ENCODE measurements at places on chromosomes 2 and 18.

DNA sequence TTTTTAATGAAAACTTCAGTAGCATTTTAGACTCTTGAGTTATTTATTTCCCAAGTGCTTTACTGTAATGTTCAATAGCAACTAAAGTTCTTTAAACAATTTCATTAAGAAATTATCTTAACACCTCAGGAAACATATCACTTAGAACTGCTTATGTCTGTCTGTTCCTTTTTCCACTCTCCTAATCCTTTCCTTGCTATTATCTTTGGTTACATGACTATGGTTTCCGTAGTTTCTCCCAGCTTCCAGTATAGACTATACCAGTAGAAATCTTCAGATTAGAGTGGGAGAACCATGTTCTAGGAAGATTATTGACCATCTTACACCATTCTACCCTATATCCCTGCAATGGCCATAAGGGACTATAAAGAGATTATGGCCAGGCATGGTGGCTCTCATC, 280.0 kb downstream of the EXOC6B start:
- DNase-seq = no peak

DNA sequence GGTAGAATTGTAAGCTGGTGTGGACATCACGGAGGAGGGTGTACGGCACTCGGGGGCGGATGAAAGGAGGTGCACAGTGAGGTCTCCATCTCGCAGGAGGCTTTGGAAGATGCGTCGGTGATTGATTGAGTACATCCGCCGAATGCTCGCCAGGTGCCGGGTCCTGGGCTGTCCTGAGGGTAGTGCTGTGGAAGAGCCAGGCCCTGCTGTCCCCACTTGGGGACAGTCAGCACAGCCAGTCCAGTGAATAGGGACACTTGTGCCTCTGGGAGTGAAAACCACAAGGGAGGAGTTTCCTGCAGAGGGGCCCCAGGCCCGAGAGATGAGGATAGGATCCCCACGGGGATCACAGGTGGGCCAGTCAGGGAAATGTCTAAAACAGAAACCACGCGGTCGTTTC, 28.1 kb downstream of the MLPH start:
- no peak for DNase-seq

DNA sequence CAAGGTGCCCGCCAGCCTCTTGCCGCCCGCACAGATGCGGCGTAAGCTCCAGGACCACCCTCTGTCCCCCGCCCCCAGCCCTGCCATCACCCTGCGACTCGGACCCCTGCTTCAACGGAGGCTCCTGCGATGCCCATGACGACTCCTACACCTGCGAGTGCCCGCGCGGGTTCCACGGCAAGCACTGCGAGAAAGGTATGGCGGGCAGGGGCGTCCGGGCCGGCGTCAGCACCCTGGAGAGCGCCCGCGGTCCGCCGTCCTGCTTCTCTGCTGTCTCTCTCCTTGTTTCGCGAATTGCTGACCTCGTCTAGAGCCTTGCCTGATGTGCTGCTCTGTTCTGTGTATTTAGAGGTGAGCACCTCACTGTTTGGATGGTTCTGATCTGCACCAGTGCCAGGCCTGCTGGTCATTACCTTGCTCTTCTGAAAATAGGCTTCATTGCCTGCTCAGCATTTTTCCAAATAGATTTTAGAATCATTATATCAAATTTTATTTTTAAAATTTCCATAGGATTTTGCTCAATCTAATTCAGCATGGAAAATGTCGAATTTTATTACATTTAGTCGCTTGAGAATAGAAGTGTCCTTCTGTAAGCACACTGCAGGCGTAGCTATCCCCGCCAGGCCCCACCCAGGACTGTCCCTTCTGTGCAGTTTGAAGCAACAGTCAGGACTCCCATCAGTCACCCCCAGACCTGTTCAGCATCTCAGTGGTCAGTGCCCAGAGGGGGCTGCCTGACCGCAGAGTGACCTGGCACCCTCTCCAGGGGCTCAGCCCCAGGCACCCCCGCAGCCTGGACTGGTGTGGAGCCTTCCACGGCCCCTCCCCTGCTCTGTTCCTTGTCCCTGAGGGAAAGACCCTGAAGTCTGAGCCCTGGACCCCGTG, 51.6 kb downstream of the SNED1 start:
- no peak for DNase-seq

DNA sequence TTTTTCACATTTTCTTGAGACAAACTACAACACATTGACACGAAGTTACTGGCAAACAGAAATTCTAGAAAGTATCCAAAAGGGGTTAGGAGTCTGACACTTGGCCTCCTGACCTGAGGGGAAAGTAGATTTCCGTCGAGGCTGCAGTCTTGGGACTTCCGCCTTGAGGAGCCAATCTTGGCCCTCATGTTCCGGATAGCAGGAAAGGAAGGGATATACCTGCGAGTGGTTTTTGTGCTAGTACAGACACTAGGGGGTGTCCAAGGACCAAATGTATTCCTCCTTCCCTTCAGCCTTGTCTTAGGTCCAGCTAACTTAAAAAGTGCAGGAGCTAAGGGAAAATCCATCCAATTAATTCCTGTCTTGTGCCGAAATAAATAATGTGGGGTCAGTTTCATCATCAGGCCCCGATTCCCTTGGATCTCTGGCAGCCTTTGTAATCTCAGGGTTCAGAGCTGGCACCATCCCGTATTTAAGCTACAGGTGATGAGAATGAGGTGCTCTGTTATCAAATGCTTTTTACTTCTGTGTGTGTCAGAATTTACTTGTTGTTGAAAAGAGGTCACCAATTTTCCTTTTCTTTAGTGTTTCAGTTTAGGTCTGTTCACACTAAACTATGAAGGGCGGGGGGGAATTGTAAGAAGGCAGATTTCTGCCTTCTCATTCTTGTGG, 330.2 kb upstream of the FANCL start:
- DNase-seq = no peak

GRCh38 chr2:119659601-119660342, 19.2 kb upstream of the TMEM177 start:
- peak; percentile 54 for DNase-seq

DNA sequence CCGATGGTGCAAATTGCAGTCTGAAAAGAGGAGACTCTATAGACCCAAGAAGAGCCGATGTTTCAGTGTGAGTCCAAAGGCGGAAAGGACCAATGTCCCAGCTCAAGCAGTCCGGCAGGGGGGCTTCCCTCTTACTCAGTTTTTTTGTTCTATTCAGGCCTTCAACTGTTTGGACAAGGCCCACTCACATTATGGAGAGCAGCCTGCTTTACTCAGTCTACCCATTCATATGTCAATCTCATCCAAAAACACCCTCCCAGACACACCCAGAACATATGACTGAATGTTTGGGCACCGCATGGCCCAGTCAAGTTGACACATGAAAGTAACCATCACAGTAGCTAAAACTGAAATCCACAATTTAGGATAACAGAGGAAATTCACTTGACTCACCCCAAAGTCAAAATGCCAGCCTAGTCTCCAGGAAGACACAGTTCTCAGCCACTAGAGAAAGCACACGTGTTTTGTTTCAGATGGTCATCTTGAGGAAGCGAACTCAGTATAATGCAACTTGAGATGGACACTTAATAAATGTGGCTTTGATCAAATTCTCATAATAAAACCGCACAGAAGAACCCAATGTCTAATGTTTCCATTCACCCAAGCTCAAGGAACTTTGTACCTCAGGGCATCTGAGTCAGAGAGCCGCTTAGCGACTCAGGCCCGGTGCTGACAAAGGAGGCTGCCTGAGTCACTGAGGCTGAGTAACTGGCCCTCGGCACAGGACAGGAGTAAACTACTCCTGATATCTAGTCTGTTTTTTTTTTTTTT, 2.4 kb downstream of the FHL2 start:
- peak; percentile 55 for DNase-seq

- DNase-seq = no peak
These were observed 4.9 kb downstream of the TYW5 start for GRCh38 chr2:199950396-199950795.

DNA sequence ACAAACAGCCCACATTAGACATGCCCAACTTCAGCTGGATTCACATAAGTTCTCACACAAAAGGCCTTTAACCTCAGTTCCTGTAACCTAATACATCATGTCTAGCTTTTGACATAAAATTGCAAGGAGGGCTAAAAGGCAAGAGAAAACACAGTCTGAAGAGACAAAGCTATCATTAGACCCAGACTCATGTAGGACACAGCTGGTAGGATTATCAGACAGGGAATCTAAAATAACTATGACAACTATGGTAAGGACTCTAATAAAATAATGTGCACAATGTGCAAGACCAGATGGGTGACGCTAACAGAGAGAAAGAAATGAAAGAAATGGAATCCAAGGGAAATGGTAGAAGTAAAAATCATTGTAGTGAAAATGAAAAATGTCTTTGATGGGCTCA, 643.2 kb upstream of the RAB6C start:
- DNase-seq = no peak

DNA sequence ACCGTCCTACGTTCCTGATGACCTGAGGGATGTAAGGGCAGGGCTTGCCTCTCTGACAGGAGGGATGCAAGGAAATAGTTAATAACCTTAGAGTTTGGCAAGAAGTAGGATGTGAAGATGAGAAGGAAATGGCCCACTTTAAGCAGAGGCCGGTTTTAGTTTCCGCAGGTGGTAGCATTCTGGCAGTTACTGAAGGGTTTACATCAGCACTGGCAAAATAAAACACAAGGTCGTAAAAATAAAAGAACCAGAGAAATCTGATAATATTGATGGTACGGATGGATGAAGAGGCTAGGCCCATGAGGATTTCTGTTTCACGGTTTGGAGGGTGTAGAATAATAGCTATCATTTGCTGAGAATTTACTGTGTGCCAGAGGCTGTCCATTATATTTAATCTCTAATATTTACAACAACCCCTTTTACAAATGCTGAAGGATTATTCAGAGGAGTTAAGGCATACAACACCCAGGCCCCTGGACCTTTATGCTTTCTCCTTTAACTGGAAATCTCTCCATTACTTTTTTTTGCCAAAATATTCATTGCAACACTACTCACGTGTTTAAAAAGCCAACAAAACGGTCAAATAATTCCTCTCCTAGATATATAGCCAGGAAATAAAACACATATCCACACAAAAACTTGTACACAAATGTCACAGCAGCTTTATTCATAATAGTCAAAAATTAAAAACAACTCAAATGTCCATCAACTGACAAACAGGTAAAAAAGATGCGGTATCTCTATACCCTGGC, 28.5 kb downstream of the DAPL1 start:
- DNase-seq = no peak

DNA sequence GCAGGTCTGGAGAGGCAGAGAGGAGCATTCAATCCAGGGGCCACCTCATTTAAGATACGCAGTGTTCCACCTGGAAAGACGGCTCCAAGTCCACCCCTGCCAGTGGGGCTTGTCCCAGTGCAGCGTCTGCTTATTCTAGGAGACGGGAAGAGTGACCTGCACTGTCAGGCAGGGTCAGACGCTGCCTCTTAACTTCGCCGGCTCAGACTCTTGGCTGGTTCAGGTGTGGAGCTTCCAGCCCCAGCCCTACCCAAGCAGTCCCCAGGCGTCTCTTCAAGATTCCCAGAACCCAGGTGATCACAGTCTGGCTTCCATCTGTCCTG, 208.5 kb downstream of the TFCP2L1 start:
- no peak for DNase-seq

DNA sequence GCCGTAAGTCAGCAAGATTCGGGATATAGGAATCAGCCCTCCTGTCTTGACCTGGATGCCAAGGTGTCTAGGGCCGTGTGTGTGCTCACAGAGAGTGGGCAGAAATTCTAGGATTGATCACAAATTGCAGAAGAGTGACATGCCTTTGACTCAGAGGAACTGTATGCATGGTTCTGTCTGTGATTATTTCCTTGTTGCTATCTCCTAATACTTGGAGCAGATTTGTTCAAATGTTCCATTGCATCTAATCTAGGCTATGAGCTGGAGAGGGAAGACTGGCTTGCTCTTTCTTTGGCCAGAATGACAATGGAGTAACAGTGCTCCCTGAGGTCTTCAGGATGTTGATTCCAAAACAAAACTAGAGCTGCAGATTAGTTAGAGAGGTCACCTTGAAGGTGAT, 115.0 kb downstream of the EN1 start:
- no peak for DNase-seq

DNA sequence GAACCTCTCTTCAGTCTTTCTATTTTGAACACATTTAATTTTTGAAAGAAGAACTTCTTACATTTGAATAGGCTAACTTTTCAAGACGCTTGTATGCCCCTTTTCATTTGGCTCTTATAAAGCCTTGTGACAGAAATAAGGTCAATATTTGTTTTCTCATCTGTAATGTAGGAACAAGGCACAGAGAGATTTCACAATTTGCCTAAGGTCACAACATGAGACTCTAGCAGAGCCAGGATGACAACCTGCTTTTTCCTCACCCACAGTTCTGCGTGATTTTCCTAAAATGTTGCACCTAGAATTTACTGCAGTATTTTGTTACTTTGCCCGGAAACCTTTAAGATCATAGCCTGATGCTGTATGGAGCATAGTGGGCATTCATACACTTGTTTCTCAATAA, 67.4 kb downstream of the TXNL1 start:
- no peak for DNase-seq

GRCh38 chr18:24846138-24846537, 385.7 kb downstream of the HRH4 start:
- DNase-seq = no peak

DNA sequence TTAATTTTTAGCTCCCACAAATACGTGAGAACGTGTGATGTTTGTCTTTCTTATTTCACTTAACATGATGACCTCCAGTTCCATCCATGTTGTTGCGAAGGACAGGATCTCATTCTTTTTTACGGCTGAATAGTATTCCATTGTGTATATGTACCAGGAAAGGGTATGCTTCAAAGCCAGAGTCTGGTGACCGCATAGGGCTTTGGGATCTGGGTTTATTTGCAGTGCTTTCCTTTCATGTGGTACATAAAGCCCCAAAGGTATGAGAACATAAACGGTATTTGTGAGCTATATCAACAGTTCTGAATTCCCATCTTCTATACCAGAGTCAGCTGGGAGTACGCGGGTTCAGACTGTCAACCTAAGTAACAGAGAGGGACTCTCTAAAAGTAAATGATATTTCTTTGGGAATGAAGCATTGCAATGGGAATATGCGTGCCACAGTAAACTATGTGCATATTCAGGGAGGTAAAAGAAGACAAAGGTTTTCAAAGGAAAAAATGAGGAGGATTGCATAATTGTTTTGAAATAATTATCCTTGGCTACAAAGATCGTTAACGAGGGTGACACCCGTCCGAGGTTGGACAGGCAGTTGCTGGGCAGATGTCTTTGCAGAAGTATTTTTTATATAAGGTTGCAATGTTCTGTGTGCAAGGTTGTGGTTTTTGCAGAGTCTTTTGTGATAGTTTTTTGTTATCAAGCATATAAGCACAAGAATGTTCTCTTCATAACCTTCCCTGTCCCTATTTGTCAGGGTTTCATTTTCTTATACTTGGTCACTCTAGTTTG, 24.4 kb downstream of the CRYGD start:
- DNase-seq = no peak

- no peak for DNase-seq
These were observed 71.7 kb downstream of the SMAD7 start for GRCh38 chr18:48879008-48879431.

- DNase-seq = no peak
These were observed 128.4 kb downstream of the TTC27 start for GRCh38 chr2:32756074-32756727.
